ENCODE measurements at places on chromosomes 2 and 18.

GRCh38 chr2:180231015-180231414 is 223.9 kb upstream of the CWC22 start:
- no peak for DNase-seq

DNA sequence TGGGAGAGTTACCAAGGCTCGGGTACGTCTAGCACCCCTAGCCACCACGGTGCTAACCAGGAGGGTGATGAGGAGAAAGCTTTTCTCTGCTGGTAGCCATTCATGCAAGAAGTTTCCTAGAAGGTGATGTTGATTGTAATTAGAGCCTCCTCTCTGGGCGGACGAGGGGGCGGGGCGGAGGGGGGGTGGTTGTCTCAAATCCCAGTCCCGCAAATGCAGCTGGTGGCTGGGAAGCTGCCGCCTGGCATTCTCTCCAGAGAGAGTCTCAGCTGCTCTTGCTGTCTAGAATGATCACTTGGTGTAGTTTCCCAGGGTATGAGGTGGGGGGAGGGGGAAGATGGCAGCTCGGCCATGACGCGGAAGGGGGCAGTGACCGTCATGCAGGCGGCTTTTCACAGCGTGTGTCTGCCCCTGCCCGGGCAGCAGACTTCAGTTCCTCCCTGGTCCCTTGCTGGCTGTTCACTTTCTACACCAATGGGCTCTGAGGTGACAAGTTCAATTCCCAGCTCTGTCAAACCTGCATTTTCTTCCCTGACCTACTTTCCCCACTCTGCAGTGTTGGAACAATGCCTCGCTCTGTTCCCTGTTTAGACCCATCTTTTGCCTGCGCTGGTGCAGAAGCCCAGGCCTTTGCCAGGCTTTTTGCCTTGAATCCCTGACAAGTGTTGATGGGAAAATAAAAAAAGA is 61.5 kb upstream of the KLF7 start:
- no peak for DNase-seq

GRCh38 chr2:10654069-10654468 is 35.7 kb downstream of the NOL10 start:
- DNase-seq = peak; percentile 23

- DNase-seq = no peak
Observed at GRCh38 chr2:191171708-191172355, 21.0 kb upstream of the STAT4 start.

DNA sequence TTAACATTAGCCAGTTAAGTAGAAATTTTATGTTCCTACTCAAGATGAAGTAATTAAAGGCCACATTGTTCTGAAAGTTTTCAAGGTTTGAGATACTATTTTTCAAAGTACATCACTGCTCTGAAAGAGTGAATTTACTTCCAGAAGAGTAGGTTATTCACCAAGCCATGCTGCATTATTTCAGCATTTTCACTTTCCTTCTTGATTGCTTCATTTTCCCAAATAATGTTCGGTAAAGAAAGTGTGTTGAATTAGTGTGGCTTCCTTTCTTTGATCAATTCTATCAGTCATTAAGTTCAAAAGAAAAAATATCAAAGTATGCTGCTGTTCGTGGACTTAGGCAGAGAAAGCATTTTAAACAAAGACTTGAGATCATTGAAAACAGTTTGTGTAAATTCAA is 310.3 kb downstream of the XIRP2 start:
- DNase-seq = no peak

DNA sequence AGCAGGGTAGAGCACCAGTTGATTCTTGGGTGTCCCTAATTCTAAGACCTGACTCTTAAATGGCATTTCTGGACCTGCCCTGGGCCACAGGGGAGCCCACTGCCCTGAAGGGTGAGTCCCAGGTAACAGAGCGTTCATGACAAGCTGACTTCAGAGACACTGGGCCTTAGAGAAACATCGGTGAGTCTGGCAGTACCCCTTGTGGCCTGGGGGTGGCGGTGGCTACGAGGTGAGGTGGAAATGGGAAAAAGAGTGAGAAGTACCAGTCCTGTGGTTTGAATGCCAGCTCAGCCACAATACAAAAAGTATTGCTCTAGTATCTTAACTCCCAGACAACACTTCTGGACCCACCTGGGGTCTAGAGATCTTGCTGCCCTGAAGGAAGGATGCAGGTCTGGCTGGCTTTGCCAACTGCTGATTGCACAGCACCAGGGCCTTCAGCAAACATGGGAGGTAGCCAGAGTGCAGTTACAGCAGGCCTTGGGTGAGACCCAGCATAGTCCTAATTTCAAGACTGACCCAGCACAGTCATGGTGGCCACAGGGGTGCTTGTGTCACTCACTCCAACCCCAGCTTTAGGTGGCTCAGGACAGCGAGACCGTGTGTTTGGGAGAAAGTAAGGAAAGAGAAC is 44.5 kb downstream of the USP34 start:
- peak; percentile 43 for DNase-seq

DNA sequence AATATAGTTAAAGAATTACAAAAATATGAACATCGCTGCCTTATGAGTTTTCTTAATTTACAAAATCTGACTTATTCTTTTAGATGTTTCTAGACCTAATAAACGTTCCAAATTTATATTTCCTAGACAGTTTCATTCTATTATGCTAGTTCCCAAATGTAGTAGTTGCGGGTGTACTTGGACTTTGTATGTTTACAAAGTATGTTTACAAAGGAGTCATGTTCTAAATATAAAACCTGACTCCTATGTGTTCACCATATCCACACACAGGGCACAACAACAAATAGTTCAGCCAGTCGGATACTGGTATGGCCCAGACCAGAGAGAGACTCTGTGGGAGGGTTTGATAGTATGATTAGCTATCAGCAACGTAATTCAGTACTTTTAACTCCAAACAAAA is 230.7 kb downstream of the KCNH7 start:
- no peak for DNase-seq

DNA sequence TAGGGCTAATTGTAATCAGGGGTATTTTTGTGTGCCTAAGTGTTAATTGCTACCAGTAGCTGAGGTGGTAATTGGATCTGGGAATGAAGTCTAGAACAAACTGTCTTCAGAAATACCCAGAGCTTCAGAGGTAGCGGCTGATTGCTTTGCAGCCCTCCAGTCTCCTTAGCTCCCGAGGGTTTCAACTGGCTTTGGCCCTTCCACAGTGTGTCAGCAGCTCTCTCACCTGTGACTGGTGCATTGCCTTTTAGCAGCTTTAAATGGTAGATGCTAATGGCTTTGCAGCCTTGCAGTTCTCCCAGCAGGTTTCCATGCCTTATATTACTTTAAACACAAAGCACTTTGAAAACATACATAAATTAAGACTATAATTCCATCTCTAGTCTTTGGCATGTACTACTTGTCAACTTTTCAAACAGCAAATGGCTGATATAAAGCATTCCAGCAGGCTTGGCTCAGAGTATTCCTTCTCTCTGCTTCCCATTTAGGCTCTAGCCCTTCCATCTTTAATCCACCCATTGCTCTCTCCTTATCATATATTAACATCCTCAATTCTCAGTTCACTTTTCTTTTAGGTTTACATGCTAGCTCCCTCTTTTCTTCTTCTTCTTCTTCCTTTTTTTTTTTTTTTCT is 156.4 kb upstream of the GALNT13 start:
- no peak for DNase-seq

DNA sequence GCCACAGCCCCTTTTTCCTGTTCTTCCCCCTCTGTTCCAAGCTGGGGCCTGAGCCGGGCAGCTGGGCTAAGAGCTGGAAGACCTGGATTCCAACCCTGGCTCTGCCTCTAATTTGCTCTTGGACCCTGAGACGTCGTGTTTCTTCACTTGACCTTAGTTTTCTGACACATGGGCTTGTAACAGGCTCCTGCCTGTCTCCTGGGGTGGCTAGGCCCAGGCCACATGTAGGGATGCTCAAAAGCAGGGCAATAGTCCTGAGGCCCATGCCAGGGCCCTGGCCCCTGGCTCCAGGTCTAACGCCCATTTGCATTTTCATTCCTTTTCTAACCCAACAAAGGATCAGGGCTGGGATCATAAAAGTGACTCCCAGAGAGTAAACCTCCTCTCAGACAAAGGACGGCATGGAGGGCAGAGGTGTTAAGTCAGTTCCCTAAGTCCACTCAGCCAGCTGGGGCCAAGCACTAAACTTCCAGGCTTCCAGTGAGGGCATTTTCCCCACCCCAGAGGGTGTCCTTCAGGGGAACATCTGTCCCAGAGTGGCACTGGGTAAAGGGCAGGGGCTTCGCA is 16.6 kb upstream of the DNMT3A start:
- no peak for DNase-seq

GRCh38 chr2:115165529-115166109 is 723.2 kb downstream of the DPP10 start:
- DNase-seq = no peak

DNA sequence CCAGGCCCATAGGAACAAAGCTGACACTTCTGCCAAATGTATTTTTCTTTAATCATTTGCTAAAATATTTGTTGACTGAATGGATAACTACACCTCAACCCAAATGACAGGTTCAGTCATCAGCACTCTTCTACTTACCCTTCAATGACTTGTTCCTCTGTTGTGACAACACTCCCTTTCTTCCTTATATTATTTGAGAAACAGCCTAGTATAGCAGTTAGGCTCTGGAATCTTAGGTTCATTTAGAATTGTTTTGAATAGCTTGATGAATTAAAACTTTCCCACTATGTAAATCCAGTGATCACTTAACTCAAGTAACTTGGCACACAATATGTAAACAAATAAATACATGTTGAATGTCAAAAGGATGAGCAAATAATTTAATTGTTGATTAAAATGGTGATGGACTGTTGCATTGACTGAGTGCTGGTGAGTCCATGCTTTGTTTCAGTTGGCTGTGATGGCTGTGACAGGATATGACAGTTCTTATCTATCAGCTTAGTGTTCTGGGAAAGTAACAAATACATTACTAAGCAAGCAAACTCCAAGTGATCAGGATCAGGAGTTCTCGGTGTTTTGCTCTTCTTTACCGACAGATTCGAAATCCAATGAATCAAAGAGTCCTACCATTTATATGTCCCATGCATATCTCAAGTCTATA is 2.8 kb upstream of the MOGAT1 start:
- no peak for DNase-seq

- DNase-seq = no peak
Observed at GRCh38 chr2:236675051-236675450, 105.4 kb downstream of the ACKR3 start.

DNA sequence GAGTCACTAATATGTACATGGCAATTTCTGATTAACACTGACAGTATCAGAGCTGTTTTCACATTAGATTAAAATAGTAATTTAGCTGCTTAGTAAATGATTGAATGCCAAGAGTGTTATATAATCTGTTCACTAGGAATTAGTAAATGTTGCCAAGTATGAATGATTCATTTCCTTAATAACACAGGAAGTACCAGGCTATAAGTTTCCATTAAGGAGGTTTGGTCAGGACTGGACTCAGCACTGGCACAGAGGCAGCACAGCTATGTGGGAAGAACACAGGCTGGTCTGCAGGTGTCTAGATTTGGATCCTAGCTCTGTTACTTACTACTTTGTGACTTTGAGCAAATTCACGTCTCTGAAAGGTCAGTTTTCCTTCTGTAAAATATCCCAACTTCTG is 97.2 kb downstream of the TDRD15 start:
- DNase-seq = no peak

- no peak for DNase-seq
Observed at GRCh38 chr2:161343235-161343634, 35.0 kb downstream of the PSMD14 start.

GRCh38 chr18:68121308-68121707 is 593.6 kb downstream of the TMX3 start:
- no peak for DNase-seq

- no peak for DNase-seq
Observed at GRCh38 chr2:59018737-59019136, 777.6 kb upstream of the FANCL start.

Measured in stimulated activated CD8-positive, alpha-beta memory T cell treated with anti-CD3 and anti-CD28 coated beads, Interleukin-7, amount 100 ng/mL, for 1 hour (primary cell).